ENCODE measurements at places on chromosomes 3 and 15. TPM values are rescaled to one million over a fixed set of nuclear protein-coding genes. Genes with fewer than 3 reads are reported as not detected.

DNA sequence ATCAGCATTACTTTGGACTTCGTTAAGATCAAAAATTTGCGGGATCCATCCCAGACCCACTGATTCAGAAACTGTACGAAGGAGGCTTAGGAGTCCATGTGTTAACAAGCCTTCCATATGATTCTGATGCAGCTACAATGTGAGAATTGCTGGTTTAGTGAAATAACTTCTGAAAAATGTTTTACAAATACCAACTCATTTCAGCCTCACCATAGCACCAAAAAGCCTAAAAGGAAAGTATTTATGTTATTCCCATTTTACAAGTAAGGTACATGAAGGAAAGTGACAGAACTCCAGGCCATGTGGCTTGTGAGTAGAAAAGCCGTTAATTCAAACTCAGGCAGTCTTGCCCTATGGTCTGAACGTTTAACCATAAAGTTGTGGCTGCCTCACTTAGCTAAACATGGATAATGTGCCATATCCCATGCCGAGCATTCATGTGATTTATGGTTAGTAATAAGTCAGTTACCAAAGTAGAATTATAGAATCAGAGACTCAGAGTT, 1.5 kb upstream of the IGSF10 start:
- H3K4me3 ChIP-seq: no peak overlapping the region
- H3K27ac ChIP-seq: no peak overlapping the region
- no peaks in the 10 kb centered on the region for H3K4me1 ChIP-seq
- H3K36me3 ChIP-seq: no peaks in the 10 kb centered on the region
- peaks cover 26% of the 10 kb centered on the region for H3K27me3 ChIP-seq

DNA sequence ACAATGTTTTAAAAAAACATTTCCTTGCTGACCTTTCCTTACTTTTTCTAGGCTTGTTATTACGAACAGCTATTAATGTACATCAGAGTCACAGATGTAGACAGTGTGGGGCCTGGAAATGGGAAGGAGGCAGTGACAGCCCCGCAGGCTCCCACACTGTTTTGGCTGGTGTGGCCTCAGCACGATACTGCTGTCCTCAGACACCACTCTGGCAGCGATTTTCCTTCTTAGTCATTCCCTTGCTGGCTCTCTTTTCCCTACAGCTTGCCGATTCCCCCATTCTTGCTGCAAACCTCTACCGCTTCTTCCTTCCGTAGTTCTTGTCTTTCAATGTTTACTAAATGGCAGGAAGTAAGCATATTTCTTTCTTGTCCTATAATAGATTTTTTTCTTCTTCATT, 113.1 kb downstream of the ABI3BP start:
- no peak overlapping the region for H3K27ac ChIP-seq
- DNase-seq: no peak
- no peak overlapping the region for H3K4me3 ChIP-seq
- no peaks in the 10 kb centered on the region for H3K4me1 ChIP-seq
- no peaks in the 10 kb centered on the region for H3K36me3 ChIP-seq

DNA sequence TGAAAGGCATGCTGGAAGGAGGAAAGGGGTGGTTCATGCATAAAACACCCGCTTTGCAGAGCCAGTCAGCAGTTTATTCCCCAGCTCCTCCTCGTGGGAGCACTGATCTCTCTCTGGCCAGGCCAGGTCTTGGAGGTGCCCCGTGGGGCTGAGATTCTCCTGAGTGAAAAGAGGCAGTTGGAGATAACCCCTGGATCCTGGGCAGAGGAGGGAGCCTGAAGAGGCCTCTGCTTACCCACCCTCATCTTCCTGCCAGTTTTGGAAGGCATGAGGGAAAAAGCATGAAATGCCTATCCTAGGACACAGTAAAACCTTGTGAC, 108.3 kb downstream of the SEMA5B start:
- DNase-seq: no peak
- no peaks in the 10 kb centered on the region for H3K36me3 ChIP-seq
- peaks cover 10% of the 10 kb centered on the region for H3K4me1 ChIP-seq
- H3K27ac ChIP-seq: no peak overlapping the region

SEMA3G gene
- 0.13 TPM for total RNA-seq
